ENCODE measurements at places on chromosomes 7 and 10.

DNA sequence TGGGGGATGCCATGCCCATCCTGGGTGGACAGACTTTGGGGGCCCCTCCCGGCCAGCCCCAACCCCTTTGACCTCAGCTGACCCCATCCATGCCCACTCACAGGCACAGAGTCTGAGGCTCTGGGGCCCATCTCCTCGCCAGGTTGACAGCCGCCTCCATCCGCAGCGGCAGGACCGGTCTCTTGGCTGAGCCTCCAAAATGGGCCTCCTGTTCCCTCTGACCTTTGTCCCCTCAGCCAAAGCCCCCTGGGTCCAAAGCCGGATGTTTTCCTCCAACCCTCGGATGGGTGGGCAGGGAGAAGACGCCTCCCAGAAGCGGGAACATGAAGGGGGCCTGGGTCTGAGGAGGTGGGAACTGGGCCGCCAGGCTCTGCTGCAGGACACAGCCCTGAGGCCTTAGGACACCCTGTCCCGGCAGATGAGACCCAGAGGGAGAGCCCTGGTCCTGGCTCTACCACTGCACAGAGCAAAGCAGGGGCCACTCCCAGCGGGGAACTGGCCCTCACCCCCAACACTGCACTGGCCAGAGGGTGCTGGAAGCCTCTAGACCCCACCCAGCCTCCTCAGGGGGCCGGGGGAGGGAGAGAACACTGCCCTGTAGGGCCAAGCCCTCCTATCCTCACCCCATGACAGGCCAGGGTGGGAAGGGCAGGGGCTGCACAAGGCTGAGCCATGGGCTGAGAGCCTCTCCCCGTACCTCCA is 12.6 kb downstream of the PDGFA start:
- H3K4me3 ChIP-seq: no peak overlapping the region
- DNase-seq: no peak
- peaks cover 56% of the 10 kb centered on the region for H3K4me1 ChIP-seq
- H3K36me3 ChIP-seq: peaks cover 90% of the 10 kb centered on the region

DNA sequence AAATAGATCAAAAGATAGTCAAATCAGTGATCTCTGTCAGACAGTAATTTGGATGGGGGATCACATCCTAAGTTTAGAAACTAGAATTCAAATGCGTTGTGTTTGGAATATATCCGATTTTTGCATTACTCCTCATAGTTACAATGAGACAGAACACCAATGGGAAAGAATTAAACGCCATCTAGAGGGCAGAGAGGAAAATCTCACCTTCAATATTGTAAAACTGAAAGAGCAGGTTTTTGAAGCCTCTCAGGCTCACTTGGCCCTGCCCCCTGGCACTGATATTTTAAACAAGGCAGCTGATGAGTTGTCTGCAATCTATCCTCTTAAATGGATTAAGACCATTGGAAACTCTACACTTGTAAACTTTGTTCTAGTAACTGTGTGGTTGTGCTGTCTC is 17.7 kb downstream of the FRG2B start:
- no peaks in the 10 kb centered on the region for H3K4me1 ChIP-seq
- H3K27ac ChIP-seq: no peak overlapping the region
- no peak overlapping the region for H3K4me3 ChIP-seq
- peak; percentile 24 for DNase-seq
- H3K36me3 ChIP-seq: no peaks in the 10 kb centered on the region

GRCh38 chr7:70659263-70659662 is 472.7 kb upstream of the GALNT17 start:
- no peak overlapping the region for H3K27ac ChIP-seq
- no peaks in the 10 kb centered on the region for H3K36me3 ChIP-seq
- H3K4me3 ChIP-seq: no peak overlapping the region
- H3K4me1 ChIP-seq: peaks cover 13% of the 10 kb centered on the region

- no peak for DNase-seq
- H3K27ac ChIP-seq: no peak overlapping the region
- H3K36me3 ChIP-seq: no peaks in the 10 kb centered on the region
- H3K27me3 ChIP-seq: no peaks in the 10 kb centered on the region
- no peak overlapping the region for H3K4me3 ChIP-seq
Measured at GRCh38 chr7:3168869-3169268, 125.2 kb upstream of the CARD11 start.

DNA sequence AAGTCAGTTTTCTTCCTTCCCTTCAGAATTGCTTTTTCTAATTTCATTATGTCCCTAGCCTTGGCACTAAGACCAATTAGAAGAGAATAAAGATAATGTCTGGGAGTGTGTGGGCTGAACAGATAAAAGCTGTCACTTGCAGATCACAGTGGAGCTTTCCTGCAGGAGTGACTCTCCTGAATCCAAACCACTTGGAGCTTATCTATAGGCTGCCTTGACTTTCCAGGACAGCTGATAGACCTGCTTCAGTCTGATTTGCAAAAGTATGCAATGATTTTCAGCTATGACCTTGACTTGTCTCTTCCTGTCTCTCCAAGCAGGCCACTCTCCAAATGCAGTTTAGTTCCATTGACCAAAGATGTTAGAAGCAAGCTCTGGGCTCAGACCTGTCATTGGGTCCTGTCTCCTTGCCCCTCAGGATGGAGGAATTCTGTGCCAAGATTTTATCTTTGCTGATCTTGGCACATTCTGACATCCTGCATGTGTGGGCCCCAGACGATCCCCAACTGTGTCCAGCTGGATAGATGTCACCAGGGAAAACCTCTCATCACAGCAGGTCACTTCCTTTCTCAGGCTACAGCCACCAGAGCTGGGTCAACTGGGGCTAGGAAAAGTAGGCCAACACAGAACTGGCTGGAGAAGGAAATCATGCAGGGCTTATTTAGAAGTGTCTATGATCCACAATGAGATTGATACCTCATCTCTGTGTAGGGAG is 120.9 kb upstream of the ZNF438 start:
- no peaks in the 10 kb centered on the region for H3K27me3 ChIP-seq
- peak; percentile 50 for DNase-seq
- H3K4me3 ChIP-seq: no peak overlapping the region
- H3K4me1 ChIP-seq: peaks cover 8% of the 10 kb centered on the region

GRCh38 chr7:100682228-100682741 is 8.7 kb downstream of the GNB2 start:
- peaks cover 37% of the 10 kb centered on the region for H3K4me1 ChIP-seq
- no peaks in the 10 kb centered on the region for H3K27me3 ChIP-seq
- DNase-seq: no peak
- peak overlapping the region; percentile 100 for H3K27ac ChIP-seq
- H3K4me3 ChIP-seq: no peak overlapping the region
- H3K36me3 ChIP-seq: peaks cover 72% of the 10 kb centered on the region

- no peak overlapping the region for H3K27ac ChIP-seq
- H3K36me3 ChIP-seq: no peaks in the 10 kb centered on the region
- no peaks in the 10 kb centered on the region for H3K27me3 ChIP-seq
- DNase-seq: no peak
- H3K4me3 ChIP-seq: no peak overlapping the region
Measured at GRCh38 chr7:81693080-81693479, 76.8 kb downstream of the HGF start.

GRCh38 chr7:154440058-154440457 is 387.9 kb downstream of the DPP6 start:
- no peaks in the 10 kb centered on the region for H3K27me3 ChIP-seq
- no peak overlapping the region for H3K27ac ChIP-seq
- no peak overlapping the region for H3K4me3 ChIP-seq
- no peak for DNase-seq
- H3K4me1 ChIP-seq: no peaks in the 10 kb centered on the region
- no peaks in the 10 kb centered on the region for H3K36me3 ChIP-seq

- H3K36me3 ChIP-seq: no peaks in the 10 kb centered on the region
- no peak overlapping the region for H3K4me3 ChIP-seq
- peak; percentile 89 for DNase-seq
- H3K27ac ChIP-seq: peak overlapping the region; percentile 14
- peaks cover 13% of the 10 kb centered on the region for H3K4me1 ChIP-seq
- H3K27me3 ChIP-seq: no peaks in the 10 kb centered on the region
Measured at GRCh38 chr10:49360271-49361177, 35.4 kb downstream of the DRGX start.

- no peak for DNase-seq
- no peaks in the 10 kb centered on the region for H3K27me3 ChIP-seq
- peak overlapping the region; percentile 82 for H3K27ac ChIP-seq
- peak overlapping the region; percentile 60 for H3K4me3 ChIP-seq
Measured at GRCh38 chr7:124764847-124765400, 668 bp downstream of the GPR37 start.

- H3K36me3 ChIP-seq: no peaks in the 10 kb centered on the region
- no peak overlapping the region for H3K27ac ChIP-seq
- no peaks in the 10 kb centered on the region for H3K4me1 ChIP-seq
- no peak for DNase-seq
Measured at GRCh38 chr7:31020652-31021051, 31.5 kb upstream of the ADCYAP1R1 start.

- no peaks in the 10 kb centered on the region for H3K36me3 ChIP-seq
- H3K4me1 ChIP-seq: no peaks in the 10 kb centered on the region
- H3K27ac ChIP-seq: no peak overlapping the region
Measured at GRCh38 chr10:29266641-29267040, 22.2 kb upstream of the LYZL1 start.

DNA sequence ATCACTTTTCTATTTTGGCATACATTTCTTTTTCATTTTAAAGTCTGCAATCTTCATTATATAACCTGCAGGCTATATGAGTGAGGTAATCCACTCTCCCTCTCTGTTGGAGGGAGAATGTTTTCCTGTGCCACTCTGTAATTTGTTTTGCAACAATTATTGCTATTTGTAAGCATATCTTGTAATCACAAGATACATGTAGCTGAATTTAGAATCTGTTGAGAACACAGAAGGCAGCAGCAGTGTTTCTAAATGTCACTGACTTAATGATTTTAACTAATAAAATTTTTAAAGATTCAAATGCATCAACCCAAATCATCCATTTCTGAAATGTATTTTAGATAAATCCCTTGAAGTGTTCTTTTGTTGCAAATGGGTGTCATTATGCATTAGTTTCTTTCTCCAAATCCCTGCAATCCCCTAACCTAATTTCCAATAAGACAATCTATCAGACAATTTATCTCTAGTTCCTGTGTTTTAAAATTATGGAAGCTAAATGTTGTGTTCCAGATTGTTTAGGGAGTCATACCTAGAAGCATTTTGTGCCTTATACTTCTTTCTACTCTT is 19.8 kb upstream of the UMAD1 start:
- no peak overlapping the region for H3K4me3 ChIP-seq
- no peaks in the 10 kb centered on the region for H3K36me3 ChIP-seq
- no peaks in the 10 kb centered on the region for H3K4me1 ChIP-seq
- no peak for DNase-seq
- no peak overlapping the region for H3K27ac ChIP-seq

GRCh38 chr10:114283535-114284234 is 44.6 kb downstream of the VWA2 start:
- H3K36me3 ChIP-seq: no peaks in the 10 kb centered on the region
- peaks cover 4% of the 10 kb centered on the region for H3K27me3 ChIP-seq
- DNase-seq: no peak
- H3K27ac ChIP-seq: no peak overlapping the region
- H3K4me3 ChIP-seq: no peak overlapping the region
- peaks cover 3% of the 10 kb centered on the region for H3K4me1 ChIP-seq

DNA sequence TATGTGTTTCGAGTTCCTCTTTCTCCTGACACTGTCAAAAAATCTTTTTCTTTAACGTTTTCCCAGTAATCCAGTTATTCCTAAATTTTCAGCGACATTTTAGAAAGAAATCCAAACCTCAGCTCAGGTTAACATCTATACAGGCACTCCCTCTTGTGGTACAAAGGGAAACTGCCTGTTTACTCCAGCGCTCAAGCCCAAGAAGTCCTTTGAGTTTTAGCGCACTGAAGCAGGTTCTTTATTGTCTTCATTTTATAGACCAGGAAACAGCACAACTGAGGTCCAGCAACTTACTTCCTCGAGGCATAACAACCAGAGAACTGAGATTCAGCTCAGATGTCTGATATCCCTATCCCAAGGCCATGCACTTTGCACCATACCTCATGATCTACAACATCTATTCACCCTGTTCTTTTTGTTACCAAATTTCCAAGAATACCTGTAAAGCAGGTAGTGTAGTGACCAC is 287.2 kb upstream of the MKLN1 start:
- H3K4me1 ChIP-seq: peaks cover 56% of the 10 kb centered on the region
- peak overlapping the region; percentile 45 for H3K27ac ChIP-seq
- no peaks in the 10 kb centered on the region for H3K27me3 ChIP-seq

DNA sequence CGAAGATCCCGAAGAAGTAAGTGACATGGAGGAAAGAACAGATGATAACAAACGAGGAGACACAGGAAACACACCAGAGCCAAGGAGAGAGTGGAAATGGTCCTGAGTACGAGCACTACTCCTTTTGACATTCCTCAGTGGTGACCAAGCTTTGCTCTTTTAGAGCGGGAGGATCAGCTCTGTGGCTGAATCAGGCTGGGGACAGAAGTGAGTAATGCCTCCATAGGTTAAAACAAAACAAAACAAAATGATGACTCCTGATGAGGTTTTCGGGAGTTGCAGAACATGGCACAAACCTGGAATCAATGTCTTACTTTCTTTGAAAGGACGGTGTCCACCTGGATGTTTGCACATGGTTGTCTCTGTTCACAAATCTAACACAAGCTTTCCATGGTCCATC is 30.3 kb upstream of the TCF7L2 start:
- H3K27ac ChIP-seq: no peak overlapping the region
- H3K4me1 ChIP-seq: no peaks in the 10 kb centered on the region
- H3K36me3 ChIP-seq: no peaks in the 10 kb centered on the region
- no peak overlapping the region for H3K4me3 ChIP-seq
- DNase-seq: no peak
- no peaks in the 10 kb centered on the region for H3K27me3 ChIP-seq

DNA sequence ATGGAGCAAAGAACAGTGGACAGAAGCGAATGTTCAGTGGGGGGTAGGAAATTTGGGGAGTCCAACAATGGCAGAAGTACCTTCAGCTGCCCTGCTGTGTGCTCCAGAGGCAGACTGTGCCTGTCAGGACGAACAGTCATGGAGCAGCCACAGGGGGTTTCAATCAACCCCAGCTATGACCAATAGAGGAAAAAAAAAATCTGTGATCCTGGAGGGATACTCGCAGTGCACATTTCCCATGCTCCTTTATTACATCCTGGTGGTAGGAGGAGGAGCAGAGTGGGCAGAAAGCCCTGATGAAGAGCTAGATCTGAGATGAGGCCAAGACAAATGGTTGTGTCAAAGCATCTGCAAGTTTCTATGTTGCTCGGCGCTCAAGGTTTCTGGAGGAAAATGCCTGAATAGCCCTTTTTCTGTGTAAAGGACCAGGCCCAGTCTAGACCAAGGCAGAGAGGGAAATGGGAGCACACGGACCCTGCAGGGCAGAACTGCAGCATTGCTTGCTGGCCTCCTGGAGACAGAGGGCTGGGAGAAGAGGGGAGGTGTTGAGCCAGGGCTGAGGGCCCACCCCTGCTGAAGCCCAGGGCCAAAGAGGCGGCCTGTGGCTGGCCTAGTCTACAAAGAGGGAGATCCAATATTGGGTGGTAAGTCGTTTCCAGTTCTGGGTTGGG is 201.5 kb downstream of the GRID1 start:
- no peak overlapping the region for H3K27ac ChIP-seq
- no peak overlapping the region for H3K4me3 ChIP-seq
- no peaks in the 10 kb centered on the region for H3K4me1 ChIP-seq
- H3K27me3 ChIP-seq: no peaks in the 10 kb centered on the region
- no peaks in the 10 kb centered on the region for H3K36me3 ChIP-seq

DNA sequence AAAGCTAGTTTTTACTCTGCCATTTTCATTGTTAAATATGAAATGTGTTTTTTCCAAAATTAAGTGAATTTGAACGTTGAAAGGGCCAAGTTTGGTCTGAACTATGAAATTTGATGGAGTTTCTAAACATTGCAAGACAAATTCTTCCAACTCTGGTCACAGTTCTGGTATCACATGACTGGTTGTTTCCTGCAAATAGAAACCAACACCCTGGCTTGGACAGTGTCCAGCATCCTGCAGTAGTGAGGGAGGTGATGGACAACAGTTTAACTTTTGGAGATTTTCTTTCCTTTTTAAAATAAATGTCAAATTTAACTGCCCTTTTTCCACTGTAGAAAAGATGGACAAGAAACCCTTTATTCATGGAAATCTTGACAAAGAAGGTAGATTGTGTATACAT is 54.8 kb upstream of the AGBL3 start:
- H3K4me1 ChIP-seq: peaks cover 84% of the 10 kb centered on the region
- H3K27ac ChIP-seq: peak overlapping the region; percentile 84
- no peaks in the 10 kb centered on the region for H3K27me3 ChIP-seq
- H3K36me3 ChIP-seq: peaks cover 40% of the 10 kb centered on the region
- H3K4me3 ChIP-seq: no peak overlapping the region

Measured in esophagus muscularis mucosa (tissue), 4 donors.